ENCODE measurements at places on chromosomes 12 and 14.

DNA sequence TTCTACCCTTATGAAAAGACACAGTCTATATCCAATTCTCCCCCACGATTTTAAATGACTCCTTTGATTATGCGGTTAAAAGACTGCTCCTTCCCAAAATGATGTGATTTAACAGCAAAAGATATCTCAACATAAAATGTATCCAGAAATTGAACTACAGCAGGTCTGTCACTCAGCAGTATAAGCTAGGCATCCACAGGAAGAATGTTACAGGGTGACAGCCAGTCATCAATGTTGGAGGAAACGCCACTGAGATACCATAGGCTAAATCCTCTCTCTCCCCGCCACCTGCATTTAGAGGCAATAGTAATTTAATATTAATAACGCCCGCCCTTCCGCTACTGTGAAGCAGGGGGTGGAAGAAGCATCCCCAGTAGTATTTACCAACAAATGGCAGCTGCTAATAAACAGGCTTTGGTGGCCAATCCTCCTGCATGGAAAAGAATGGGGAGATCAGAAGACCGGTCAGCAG lies 613 bp downstream of the RECQL start:
- DNase-seq, result no peak

DNA sequence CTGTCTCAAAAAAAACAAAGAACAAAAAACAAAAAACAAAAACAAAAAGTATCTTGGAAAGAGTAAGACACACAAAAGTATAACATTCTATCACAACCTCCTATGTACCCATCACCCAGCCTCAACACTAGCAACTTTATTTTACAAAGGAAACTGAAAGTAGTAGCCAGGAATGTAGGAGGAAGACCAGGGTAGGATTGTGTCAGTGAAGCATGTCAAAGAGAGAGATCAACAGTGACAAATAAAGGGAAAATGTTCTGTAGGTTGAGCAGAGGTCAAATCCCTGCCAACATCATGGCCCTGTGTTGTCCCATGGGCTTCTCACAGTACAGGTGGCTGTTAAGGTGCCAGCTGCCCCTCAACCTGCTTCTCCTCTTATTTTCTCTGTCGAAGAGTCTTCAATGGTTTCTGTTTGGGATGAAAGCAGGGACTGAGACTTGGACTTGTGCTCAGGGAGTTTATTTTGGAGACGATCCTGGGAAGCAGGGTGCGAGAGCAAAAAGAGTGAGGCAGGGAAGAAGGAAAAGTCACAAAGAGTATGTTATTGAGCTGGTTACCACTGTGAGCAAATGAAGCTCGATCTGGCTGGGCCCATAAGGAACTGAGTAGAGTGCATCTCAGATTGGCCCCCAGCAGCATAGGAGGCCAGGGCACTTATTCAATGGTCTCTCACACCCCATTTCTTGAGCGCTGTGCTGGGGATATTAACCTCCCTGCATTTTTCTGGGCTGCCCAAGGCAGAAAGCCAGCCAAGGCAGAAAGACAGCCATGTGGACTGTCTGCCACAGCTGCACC lies 29.4 kb upstream of the CTDSP2 start:
- DNase-seq, result no peak

- DNase-seq, result no peak
Measured at GRCh38 chr12:19547271-19547671, 108.0 kb downstream of the AEBP2 start.

DNA sequence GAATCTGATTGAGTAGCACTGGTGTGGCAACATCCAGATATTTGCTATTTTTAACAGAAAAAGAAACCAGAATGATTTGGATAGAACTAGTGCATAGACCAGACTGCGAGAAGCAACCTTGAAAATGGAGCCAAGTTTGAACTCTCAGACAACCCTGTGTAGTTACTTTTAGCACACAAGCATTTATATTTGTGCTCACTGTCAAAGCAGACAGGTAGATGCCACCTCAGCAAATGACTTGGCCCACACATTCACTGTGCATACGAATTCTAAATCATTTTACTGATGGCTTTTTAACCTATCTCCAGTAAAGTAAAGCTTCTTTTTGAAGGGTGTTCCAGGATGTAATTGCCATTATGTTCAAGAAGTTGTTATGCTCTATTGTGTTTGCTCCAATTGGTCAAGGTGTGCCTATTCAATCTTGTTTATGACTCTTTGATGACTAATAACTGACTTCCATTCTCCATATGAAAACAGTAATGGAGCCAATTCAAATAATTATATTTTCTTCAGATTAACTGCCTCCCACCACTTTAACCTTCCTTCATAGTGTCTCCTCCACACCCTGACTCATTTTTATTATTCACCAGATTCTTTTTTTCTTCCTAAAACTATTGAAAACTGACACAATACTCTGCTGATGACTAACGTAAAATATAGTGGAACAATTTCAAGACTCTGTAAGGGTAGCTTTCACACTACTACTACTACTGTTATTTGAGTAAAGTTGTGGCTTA lies 138.5 kb downstream of the CCER1 start:
- DNase-seq, result peak; percentile 9

- no peak for DNase-seq
Measured at GRCh38 chr14:95597784-95598211, 62.9 kb downstream of the GLRX5 start.

DNA sequence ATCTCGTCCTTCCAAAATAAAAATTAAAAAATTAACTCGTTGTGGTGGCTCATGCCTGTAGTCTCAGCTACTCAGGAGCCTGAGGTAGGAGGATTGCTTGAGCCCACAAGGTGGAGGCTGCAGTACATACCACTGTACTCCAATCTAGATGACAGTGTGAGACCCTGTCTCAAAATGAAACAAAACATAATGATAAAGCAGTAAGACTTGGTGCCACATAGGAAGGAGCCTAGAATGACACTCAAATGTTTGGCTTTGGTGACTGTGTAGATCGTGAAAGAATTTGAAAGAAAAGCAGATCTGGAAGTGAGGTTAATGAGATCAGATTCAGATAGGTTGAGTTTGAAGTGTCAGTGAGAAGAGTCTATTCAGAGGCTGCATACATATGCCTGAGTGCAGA lies 150.1 kb upstream of the ATP2B1 start:
- no peak for DNase-seq

DNA sequence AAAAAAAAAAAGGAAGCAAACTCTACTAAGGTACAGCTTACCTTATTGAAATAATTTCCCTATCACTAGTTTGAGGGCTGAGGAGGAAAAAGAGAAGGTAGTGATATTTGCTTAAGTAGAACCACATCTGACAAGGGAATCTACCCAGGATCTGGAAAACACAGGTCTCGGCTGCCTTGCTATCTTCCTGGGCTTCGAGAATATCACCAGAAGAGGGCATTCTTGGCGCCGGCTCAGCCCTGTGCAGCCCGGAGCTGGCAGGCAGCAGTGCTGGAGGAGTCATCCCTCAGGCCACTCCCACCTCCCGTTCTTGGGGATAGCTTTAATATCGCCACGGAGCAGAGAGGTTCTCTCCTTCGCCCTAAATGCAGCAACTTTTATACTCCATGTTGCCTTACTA lies 1181.2 kb downstream of the VRK1 start:
- no peak for DNase-seq

DNA sequence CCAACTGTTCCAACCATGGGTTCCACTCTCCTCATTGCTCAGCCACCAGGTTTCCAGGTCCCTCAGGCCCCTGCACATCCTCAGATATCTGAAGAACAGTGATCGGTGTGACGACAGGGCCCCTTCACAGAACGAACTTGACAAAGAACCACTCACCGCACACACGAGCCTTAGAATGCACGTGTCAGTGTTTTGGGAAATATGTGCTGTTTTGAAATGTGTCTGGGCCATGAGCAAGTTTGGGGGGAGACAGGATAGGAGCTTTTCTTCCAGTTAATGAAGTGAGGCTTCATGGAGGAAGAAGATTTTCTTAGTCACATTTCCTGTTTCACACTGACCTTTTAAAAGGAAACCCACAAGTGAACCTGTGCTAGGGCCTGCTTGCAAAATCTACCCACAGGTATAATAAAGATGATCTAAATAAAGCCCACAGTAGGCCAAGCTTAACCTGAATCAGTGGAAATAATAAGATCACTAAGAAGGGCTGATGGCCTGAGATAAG lies 58.6 kb downstream of the ZFP36L1 start:
- no peak for DNase-seq

- DNase-seq, result no peak
Measured at GRCh38 chr12:94184995-94185719, 36.8 kb downstream of the PLXNC1 start.

GRCh38 chr14:69135133-69135532 lies 17.8 kb downstream of the DCAF5 start:
- DNase-seq, result no peak

GRCh38 chr14:31194661-31195060 lies 12.9 kb downstream of the HECTD1 start:
- no peak for DNase-seq

DNA sequence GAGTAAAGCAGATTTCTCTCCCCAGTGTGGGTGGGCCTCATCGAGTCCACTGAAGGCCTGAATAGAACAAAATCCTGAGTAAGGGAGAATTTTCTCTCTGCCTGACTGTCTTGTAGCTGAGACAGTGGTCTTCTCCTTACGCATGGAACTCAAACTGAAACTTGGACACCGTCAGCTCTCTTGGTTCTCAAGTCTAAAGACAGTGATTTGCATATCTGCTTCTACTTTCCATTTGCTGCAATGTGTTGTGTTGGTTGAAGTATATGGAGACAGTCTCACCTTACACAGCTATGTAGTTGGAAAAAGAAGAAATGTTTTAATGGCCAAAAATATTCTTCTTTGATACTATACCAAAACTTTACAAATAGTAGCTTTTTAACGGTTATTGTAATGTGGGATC lies 160.2 kb upstream of the LMNTD1 start:
- no peak for DNase-seq

DNA sequence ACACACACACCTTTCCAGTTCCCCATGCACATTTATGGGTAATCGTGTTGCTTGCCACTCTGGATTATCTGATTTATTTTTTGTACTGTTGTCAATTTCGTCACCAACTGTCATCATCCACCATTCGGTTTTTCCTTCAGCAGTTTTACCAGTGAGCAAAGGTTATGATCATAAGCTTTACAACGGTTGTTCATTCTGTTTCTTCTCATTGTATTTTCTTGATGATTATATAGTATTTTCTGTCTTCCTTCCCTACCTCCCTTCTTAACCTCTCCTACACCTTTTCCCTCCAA lies 680 bp downstream of the NECAP1 start:
- no peak for DNase-seq

GRCh38 chr12:67650388-67651131 lies 2.0 kb downstream of the DYRK2 start:
- DNase-seq, result no peak

DNA sequence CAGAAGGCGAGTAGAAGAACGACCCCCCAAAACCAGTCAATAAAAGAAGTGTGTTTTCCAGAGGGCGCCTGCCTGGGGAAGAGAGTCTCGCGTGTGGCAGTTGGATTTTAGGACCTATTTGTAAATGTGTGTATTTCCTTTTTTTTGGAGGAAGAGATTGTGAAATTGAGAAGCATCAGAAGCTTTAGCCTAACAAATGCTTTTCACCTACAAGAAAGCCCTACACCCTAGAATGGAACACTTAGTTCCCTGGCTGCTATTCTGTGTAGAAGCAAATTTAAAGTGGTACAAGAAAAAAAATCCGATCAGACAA lies 1.3 kb downstream of the RCOR1 start:
- no peak for DNase-seq

DNA sequence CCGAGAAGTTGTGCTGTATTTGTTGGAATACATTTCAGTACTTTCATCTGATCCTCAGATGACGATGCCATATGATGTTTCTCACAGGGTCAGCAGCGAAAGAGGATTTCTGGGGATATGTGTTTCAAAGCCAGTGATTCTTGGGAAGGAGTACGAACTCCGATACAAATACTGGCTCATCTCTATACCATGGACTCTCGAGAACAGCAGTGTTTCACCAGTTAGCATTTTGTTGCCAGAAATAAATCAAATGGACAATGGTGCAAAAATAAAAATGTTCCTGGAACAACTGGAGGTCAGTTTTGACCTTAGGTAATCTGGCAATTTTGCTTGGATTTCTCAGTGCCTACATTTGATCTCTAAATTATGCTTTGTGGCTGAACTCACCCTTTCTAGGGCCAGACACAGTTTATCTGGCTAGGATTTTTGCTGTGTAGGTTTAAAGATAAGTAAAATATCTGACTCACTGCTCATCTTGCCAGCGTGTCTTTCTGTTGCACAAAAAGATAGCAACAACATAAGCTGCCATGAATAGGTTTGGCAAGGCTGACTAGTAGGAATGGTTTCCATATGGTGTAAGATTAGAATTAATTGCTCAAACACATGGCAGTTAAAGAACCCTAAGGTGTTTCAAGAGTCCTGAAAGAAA lies 11.0 kb upstream of the MGP start:
- DNase-seq, result peak; percentile 45

- peak; percentile 52 for DNase-seq
Measured at GRCh38 chr12:84502907-84503787, 409.5 kb downstream of the SLC6A15 start.

DNA sequence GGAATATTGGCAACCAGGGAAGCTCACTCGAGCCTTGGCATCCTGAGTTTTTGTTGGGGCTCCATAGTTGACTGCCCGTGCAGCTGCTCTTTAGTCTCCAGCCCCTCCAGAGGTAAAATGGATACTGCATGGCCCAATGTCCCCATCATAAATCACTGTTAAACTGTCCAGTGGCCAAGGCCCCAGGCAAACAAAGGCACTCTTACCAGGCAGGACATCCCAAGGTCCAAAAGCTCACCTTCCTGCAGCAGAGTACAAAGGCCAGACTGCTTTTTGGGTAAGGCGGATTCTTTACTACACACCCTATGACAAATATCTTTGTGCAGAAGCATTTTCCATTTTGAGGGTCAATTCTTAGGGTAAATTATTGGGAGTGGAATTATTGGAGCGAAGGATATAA lies 81.1 kb downstream of the GPATCH2L start:
- DNase-seq, result no peak

DNA sequence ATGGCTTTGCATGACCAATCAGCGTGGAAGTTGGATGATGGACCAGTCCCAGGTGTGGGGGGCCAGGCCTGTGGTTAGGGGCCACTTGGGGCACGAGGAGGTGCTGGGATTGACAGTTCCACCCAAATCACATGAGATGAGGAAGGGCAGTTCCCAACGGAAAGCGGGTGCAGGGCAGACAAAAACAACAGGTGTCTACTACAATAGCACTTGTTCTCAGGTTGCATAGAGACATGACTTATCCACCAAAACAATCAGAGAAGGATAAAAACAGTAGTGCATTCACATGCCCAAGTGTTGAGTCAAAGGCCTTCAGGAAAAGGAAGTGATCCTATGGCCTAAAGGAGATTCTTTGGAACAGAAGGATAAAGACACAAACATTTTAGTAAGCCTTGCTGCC lies 14.6 kb upstream of the EIF2B2 start:
- DNase-seq, result no peak

DNA sequence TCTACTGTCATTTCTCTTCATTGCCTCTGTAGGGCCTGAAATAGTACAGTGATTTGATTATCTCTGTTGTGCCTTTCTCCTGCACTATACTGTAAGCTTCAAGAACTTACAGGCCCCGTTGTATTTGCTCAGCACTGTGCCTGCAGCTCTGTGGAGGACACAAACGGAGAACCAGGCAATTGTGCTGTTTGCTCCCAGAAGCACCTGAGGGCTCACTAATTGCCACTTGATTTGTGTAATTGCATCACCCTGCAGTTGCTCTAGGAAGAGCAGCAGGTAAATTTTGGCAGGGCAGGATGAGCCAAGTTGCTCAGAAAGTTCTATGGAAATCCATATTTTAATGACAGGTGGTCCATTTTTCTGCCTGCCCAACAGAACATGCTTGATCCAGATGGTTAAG lies 11.6 kb upstream of the KRT82 start:
- no peak for DNase-seq

Data from non-pigmented ciliary epithelial cell (primary cell).